Activated CD4-positive, alpha-beta T cell treated with anti-CD3 and anti-CD28 coated beads, Interleukin-2, amount 10 ng/mL, durations not matched to agents 7 days and 5 days (primary cell): ENCODE measurements at places on chromosomes 3 and 15.

DNA sequence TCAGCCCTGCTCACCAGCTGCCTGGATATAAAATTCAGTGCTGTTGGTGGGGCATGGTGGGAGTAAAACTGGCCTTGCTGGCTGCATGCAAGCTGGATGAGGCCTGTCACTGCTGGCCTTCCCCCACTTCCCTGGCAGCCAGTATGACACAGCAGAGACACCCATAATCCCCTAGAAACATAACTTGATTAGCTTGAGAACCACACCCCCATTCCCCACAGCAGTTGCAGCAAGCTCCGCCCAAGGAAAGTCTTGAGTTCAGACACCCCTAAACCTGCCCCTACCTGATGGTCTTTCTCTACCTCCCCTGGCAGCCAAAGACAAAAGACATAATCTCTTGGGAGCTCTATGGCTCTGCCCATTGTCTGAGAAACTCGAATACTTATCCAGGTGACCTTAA, 405.1 kb upstream of the NECTIN3 start:
- no peaks in the 10 kb centered on the region for H3K36me3 ChIP-seq
- H3K27ac ChIP-seq, result no peak overlapping the region

DNA sequence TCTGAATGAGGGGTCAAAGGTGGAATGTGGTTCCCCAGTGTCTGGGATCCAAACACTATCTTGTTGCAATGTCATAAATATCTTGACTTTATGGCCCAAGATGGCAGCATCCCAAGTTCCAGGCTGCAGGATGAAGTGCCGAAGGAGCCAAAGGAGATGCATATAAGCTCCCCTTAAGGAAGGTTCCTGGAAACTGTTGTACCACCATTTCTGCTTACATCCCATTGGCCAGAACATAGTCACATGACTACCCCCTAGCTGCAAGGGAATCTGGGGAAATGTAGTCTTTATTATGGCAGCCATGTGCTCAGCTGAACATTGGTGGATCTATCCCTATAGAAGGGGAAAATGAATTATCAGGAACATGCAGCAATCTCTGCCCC, 54.3 kb downstream of the BDH1 start:
- H3K36me3 ChIP-seq, result no peaks in the 10 kb centered on the region
- DNase-seq, result no peak
- no peak overlapping the region for H3K27ac ChIP-seq
- no peaks in the 10 kb centered on the region for H3K27me3 ChIP-seq
- H3K4me1 ChIP-seq, result no peaks in the 10 kb centered on the region

- H3K27ac ChIP-seq, result no peak overlapping the region
- peaks cover 26% of the 10 kb centered on the region for H3K4me1 ChIP-seq
- H3K4me3 ChIP-seq, result no peak overlapping the region
- no peaks in the 10 kb centered on the region for H3K36me3 ChIP-seq
- no peaks in the 10 kb centered on the region for H3K27me3 ChIP-seq
- DNase-seq, result no peak
Observed at GRCh38 chr3:123518892-123519485, 65.9 kb downstream of the HACD2 start.

DNA sequence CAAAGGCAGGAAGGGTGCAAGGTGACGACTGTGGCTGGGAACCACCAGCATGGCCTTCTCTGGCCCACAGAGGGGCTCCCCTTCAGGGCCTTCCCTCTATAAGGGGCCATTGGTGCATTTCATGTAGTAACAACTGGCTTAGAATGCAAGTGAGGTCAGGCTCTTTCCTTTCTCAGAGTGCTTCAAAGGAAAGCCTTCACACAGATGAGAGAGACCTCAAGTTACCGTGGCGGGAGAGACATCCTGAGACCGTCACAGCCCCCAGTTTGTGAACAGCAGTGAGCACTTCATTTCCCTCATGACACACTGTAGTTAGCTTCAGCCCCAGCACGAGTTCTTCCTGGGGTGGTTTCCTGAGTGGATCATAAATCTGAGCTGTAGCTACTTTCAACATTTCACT, 96.6 kb upstream of the LIMD1 start:
- no peak overlapping the region for H3K4me3 ChIP-seq
- H3K36me3 ChIP-seq, result peaks cover 16% of the 10 kb centered on the region
- H3K27me3 ChIP-seq, result no peaks in the 10 kb centered on the region
- peak overlapping the region; percentile 81 for H3K27ac ChIP-seq

GRCh38 chr3:16335333-16335732, 70.3 kb downstream of the OXNAD1 start:
- H3K4me3 ChIP-seq, result no peak overlapping the region
- peaks cover 49% of the 10 kb centered on the region for H3K4me1 ChIP-seq
- H3K36me3 ChIP-seq, result peaks cover 76% of the 10 kb centered on the region
- no peak for DNase-seq
- H3K27ac ChIP-seq, result peak overlapping the region; percentile 56

DNA sequence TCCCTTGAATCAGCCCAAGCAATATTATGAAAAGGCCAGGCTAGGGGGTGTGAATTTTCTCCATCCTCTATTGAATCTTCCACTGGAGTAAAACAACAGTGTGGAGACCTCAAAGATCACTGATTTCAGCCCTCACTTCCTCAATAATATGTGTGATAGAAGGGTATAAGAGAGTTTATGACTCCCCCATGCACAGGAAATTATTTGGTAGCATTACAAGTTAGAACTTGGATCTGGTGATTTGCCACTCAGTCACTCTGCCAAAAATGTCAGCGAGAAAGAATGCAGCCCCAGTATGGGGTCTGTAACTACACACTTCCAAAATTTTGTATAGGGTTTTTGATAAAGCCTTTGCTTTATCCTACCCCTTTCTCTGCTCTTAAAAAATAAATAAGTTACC, 81.0 kb upstream of the KCNMB2 start:
- no peak overlapping the region for H3K27ac ChIP-seq
- H3K36me3 ChIP-seq, result no peaks in the 10 kb centered on the region
- H3K4me3 ChIP-seq, result no peak overlapping the region
- H3K27me3 ChIP-seq, result peaks cover 7% of the 10 kb centered on the region

DNA sequence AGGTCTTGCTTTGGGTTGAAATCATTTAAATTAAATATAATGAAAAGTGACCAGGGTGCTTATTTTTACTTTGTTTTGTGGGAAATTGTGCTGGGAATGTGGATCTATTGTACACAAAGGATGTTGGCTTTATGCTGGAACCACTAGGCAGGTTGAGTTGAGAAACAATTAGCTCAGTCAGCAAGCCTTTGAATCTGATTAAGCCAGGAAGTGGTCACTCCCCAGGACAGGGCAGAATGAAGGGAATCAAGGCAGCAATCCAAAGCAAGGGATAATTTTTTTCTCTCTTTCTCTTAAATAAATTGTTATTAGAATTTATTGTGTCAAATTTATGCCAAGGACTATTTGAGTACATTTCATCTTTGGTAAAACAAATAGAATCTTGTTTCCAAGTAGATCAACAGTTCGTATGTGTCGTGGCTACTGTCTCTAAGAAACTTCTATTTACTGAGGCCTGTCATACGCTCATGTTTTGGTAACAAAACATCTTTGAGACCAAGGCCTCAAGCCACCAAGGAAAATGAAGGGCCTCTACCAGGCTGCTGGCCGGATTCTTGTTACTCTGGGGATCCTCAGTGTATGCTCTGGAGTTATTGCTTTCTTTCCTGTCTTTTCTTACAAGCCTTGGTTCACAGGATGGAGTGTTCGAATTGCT, at the start of gene TMEM212:
Gene TMEM212, plus strand, starts transcription at position 486 of the 655 bp plus-strand sequence. Its CDS starts 35 bp downstream, at position 521.
- no peak within 1 kb of the TSS for H3K4me3 ChIP-seq
- peaks cover 12% of the 10 kb centered on the region for H3K27me3 ChIP-seq
- H3K36me3 ChIP-seq, result peaks cover 3% of the 10 kb centered on the region
- DNase-seq, result no peak
- no peak within 1 kb of the TSS for H3K27ac ChIP-seq
- H3K4me1 ChIP-seq, result peaks cover 20% of the 10 kb centered on the region

DNA sequence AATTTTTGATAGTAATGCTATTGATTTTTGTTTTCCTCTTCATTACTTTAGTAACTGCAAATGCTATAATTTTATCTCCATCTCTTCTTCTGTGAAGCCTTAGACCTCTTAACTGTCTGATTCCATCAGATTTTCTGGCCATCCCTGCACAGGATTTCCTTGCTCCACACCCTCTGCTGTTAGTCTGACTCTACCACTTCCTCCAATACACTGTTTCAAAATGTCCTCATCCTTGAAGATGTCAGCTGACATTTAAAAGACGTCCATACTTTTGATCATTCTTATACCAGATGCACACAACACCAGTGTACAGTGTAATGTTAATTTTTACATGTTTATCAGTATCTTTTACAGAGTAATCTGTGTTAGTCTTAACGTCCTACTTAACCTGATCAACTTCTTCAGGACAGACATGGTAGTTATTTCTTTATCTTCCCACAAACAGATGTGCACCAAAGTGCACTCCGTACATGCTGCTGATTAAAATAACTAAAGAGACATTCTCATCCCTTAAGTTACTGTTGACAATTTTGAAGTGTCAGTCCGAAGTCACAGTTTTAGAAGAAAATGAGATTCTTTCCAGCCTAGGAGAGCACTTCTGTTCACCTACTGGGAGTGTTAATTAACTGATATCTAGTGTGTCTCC, 102.4 kb upstream of the RASGRP1 start:
- peak overlapping the region; percentile 79 for H3K27ac ChIP-seq
- H3K4me3 ChIP-seq, result peak overlapping the region; percentile 0
- H3K27me3 ChIP-seq, result no peaks in the 10 kb centered on the region
- peaks cover 88% of the 10 kb centered on the region for H3K4me1 ChIP-seq
- peaks cover 30% of the 10 kb centered on the region for H3K36me3 ChIP-seq

GRCh38 chr3:1087066-1087560, 5.7 kb upstream of the CNTN6 start:
- H3K4me3 ChIP-seq, result no peak overlapping the region
- no peaks in the 10 kb centered on the region for H3K27me3 ChIP-seq
- no peak overlapping the region for H3K27ac ChIP-seq
- DNase-seq, result no peak
- H3K36me3 ChIP-seq, result no peaks in the 10 kb centered on the region
- H3K4me1 ChIP-seq, result no peaks in the 10 kb centered on the region

DNA sequence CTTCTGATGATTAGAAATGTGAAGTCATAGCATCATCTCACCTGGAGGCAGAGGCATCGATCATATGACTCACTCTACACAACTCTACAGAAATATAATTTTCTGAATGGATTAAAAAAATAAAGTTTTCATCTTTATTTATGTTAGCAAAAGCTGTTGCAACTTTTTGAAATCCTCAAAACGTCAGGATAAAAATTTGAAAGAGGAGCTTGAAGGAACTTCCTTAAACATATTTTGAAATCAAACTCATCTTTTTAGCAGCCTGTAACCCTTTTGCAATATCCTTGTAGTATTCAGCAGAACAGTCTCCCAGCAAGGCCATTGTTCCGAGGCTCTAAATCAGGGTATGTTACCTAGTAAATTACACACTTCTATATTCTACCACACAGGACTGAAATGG, 985.4 kb downstream of the PLOD2 start:
- H3K4me3 ChIP-seq, result no peak overlapping the region
- H3K27ac ChIP-seq, result no peak overlapping the region

- no peak overlapping the region for H3K4me3 ChIP-seq
- no peaks in the 10 kb centered on the region for H3K4me1 ChIP-seq
- H3K27me3 ChIP-seq, result peaks cover 8% of the 10 kb centered on the region
Observed at GRCh38 chr3:171786997-171787396, 23.3 kb downstream of the PLD1 start.

DNA sequence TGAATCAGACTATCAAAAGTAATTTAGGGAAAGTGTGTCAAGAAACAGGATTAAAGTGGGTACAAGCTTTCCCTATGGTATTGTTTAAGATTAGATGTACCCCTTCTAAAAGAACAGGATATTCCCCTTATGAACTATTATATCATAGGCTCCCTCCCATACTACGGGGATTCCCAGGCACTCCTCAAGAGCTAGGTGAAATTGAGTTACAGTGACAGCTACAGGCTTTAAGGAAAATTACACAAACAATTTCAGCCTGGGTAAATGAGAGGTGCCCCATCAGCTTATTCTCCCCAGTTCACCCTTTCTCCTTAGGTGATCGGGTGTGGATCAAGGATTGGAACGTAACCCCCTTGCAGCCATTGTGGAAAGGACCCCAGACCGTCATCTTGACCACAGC, 240.8 kb upstream of the CNTN6 start:
- no peak overlapping the region for H3K27ac ChIP-seq
- no peaks in the 10 kb centered on the region for H3K4me1 ChIP-seq
- H3K27me3 ChIP-seq, result no peaks in the 10 kb centered on the region

- no peak for DNase-seq
- H3K27me3 ChIP-seq, result peaks cover 18% of the 10 kb centered on the region
- no peaks in the 10 kb centered on the region for H3K36me3 ChIP-seq
Observed at GRCh38 chr3:194231929-194232832, 96.2 kb downstream of the HES1 start.
